Activated CD8-positive, alpha-beta memory T cell treated with anti-CD3 and anti-CD28 coated beads for 4 hours (primary cell): ENCODE measurements at places on chromosomes 5 and 9.

DNA sequence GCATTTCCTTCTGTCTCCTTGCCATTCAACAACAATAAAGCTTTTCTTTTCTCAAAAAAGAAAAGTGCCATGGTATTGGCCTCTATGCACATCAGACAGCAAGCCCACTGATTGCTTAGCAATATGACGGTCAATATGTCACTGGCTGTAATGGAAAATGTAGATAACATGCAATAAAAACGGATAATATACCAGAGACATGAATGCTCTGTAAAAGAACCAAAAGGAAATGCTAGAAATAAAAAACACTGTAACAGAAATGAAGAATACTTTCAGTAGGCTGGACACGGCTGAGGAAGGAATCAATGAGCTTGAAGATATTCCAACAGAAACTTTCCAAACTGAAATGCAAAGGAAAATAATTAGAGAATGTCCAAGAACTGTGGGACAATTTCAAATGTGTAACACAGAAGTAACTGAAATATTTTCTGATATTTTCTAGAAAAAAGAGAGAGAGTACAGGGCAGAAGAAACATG is 10.0 kb downstream of the PTBP3 start:
- no peak for DNase-seq

DNA sequence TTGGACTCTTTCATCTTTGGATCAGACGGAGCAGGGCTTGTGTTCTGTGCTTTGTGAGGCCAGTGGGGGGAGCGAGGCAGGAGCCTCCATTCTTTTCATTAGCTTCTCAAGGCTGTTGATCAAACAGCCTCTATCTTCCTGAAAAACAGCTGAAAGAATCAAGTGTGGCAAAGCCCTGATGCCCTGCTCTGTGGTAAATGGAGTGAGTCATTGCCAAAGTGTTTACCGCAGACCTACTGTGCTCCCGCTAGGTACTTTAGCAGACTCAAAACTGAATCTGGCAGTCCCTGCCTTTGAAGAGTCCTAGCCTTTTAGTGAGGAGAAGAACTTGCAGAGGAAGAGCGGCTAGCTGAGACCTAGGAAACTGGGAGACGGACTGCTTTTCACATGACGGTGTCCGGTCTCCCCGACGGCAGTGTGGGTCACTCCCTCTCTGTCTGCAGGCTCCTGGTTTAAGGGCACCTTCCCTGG is 3.3 kb downstream of the ANKRD33B start:
- DNase-seq, result no peak

GRCh38 chr5:136631186-136631585 is 265.8 kb upstream of the TRPC7 start:
- DNase-seq, result no peak

DNA sequence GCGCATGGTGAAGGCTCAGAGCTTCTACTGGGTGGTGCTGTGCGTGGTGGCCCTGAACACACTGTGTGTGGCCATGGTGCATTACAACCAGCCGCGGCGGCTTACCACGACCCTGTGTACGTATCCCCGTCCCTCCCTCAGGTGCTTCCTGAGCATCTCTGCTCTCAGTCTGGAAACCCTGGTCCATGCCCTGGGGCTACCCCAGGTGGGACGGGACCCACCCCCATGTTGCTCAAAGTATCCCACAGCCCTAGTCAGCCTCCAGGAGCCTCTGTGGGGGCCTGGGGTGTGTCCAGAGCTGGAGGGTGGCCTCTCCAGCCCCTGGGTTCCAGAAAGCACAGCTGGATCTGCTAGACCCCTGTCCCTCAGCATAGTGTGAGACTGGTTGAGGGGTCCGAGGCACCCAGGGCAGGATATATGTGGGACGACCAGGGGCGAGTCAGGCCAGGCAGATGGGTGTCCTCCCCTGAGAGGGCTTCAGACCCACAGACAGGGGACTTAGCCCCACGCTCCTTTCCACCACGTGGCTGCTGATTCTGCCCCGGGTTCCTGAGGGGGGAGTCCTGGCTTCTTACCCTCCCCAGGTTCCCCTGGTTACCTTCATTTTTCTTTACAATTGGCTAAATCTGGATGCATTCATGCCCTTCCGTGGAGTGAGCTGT is 94.0 kb downstream of the CACNA1B start:
- DNase-seq, result no peak

DNA sequence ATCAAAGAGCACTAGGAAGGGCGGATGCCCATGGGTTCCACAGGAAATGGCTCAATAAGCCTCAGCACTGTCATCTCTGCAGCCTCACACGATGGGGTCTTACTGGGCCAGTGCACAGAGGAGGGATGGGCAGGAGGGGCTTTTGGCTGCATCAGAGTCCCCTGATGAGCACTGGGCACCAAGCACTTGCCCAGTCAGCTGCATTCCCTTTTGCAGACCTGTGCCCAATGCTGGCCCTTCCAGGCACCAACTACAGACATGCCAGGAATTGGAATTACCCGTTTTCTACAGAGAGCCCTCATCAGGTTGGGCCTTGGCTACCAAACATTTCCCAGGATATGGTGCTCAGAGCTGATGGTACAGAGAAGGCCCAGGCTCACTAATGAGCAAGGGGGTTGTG is 182.5 kb downstream of the HSPA4 start:
- no peak for DNase-seq

DNA sequence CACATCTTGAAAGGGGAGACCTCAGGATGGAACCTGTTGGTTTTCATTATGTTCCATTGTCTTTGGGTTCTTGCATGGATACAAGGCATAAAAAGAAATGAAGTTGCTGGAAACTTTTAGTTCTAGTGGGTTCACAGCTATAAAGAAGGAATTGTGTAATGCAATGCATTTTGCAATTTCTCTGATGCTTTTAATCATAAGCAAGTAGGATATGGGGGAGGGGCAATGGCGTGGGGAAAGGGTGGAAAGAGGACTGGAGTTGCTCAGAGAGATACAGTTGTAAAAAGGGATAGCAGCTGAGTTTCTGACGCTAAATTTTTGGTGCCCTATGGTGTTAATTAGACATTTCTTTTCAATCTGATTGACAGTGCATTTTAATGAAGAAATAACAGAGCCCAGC is 88.6 kb upstream of the FANCC start:
- no peak for DNase-seq

GRCh38 chr9:114731701-114732100 is 49.7 kb upstream of the TEX48 start:
- DNase-seq, result no peak

GRCh38 chr5:122494109-122494508 is 182.1 kb downstream of the SNCAIP start:
- DNase-seq, result no peak

DNA sequence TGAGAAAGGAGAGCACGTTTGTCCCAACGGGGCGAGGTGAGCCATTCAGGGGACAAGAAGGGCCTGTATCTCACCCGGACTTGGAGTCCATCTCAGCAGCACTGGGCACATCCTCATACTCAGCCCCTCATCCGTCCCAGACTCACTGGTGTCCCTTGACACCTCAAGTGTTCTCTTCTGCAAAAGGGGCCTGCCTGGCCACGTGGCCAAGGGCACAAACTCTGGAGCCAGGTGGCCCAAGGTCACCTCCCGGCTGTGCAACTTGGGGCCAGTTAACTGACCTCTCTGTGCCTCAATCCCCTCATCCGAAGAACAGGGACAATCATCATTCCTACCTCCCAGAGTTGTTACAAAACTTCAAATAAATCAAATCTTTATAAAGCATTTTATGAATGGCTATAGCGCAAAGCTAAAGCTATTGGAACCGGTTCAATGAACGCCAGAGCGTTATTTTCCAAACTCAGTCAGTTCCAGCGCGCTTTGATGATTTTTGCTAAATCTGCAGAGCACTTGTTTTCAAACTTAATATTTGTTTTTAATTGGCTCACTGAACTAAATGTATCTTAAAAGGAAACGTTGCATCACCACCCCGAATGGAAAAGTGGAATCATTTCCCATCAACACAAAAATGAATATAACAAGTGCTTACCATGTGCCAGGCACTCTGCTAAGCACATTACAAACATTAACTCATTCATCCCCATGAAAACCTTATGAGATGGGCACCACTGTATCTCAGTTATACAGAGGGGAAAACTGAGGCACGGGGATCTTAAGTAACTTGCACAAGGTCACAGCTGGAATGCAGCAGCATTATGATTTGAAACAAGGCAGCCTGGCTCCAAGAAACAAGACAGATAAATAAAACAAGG is 49.3 kb downstream of the DUSP1 start:
- DNase-seq, result no peak

- DNase-seq, result no peak
These were observed 188.8 kb downstream of the NTRK2 start for GRCh38 chr9:84858364-84858763.

- DNase-seq, result no peak
These were observed 96.7 kb downstream of the SUSD1 start for GRCh38 chr9:112078432-112078831.

DNA sequence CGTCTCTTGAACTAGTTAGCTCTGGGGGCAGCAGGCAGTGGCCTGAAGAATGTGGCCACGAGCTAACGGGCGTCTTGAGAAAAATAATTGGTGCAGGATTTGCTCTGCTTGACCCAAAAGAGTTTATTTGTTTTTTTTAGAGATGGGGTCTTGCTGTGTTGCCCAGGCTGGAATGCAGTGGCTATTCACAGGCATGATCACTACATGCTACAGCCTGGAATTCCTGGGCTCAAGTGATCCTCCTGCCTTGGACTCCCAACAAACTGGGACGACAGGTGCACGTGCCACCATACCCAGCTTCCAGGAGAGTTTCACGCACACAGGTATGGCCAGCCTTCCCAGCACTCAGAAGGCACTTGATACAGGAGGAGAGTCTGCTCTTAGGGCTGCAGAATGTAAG is 203.8 kb downstream of the MLLT3 start:
- no peak for DNase-seq

DNA sequence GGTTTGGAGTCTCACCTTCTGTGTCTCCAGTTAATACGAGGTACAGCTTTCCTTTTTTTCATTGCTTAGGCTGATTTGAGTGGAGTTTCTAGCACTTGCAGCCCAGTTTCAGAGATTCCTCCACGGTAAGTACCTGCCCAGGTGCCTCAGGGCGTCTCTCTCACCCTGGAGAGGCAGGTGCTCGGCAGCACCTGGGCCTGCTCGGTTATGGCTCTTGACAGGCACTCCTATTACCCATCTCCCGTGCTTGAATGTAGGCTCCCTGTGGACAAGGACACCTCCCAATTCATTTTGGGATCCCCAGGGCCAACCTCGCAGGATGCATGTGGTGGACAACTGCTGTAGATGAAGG is 144.3 kb downstream of the NR3C1 start:
- DNase-seq, result no peak

GRCh38 chr9:133238272-133238850 is 29.3 kb upstream of the OBP2B start:
- DNase-seq, result no peak

DNA sequence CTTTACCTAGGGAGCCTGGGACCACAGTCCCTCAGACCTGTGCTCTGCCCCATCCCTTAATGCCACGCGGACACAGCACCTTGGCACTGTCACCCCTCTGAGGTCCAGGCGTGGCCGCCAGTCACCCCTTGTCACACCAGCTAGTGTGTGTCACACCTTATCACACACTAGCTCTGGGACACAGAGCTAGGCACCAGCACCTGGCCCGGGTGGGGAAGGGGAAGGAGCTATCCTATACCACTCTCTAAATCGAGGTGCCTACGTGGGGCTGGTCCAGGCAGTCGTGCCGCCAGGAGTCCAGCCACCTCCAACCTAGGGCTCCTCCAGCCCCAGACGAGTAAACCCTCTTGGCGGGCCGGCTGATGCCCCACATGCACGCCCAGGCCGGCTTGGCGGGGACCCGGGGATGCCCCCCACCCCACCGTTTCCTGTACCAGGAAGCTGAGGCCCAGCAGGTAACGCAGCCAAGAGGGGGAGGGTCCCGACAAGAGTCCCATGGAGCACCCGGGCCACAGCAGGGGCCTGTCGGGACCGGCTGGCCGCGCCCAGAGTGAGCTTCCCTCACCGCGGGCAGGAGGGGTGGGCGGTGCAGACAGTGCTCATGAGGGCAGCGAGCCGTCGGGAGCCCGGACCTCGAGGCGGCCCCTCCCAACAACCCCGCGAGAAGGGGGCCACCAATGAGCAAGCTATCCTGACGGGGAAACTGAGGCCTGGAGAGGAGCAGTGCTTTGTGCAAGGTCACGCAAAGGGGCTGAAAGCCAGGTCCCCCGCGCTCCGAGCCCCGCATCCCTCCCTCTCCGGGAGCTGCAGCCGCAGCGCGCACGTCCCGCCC is 550 bp downstream of the CORO2A start:
- no peak for DNase-seq

GRCh38 chr5:157282150-157282549 is 16.2 kb downstream of the CYFIP2 start:
- no peak for DNase-seq

DNA sequence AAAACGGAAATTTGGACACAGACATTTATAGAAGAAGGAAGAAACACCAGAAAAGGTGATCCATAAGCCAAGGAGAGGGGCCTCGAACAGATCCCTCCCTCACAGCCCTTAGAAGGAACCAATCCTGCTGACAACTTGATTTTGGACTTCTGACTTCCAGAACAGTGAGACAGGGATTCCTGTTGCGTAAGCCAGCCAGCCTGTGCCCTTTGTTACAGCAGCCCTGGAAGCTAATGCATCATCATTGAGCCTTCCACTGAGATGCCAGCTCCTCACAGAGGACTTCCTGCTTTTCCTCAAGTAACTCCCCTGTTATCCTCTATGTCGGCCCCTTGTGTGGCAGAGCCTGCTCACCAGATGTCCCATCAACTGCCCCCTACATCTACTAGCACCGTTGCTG is 94.1 kb downstream of the JMY start:
- DNase-seq, result no peak

DNA sequence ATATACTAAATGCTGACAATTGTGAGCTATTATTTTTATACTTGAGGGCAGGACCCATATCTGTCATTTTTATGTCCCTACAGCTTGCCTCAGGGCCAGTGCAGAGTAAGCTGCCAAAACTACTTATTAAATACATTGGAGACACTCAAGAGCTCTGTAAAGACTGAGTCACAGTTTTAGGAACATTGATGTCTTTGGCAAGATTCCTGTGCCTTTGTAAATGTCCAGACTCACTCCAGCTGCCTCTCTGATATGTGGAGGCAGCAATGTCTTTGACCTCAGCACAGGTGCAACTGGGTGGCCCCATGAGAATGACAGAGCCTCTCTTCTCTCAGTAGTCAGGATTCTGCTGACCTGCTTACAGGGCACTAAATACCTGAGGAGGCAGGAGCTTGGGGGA is 363.2 kb downstream of the OSTF1 start:
- DNase-seq, result no peak

GRCh38 chr9:4832786-4833579 is 40.2 kb downstream of the RCL1 start:
- DNase-seq, result no peak

DNA sequence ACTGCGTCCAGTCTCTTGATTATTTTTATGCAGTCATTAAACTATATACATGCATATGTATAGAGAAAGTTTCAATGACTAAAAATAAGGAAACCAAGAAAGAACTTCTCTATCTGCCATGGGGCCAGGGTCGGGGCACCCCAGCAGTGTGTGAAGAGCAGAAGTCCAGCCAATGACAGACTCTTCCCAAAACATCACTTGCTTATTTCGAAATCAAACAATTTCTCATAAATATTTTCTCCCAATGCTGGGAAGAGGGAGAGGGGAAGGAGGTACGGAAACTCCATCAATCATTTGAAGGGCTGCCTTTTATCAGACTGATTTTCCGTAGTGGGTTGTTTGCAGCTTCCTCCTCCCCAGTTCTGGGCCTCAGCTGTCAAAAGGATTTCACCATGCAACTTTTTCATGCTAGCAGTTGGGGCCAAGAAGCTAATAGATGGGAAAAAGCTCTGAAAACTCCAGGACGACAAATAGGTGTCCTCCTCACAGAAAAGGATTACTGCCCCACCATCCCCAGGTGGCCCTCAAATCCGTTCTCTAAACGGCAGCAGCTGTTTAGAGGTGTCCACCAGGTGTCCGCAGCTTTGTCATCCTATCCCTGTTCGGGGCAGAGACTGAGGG is 617 bp upstream of the FPGS start:
- no peak for DNase-seq

- no peak for DNase-seq
These were observed 18.8 kb upstream of the HSD17B3 start for GRCh38 chr9:96320749-96321280.
